ENCODE measurements at places on chromosomes 4 and X.

- no peak for DNase-seq
These were observed 3.5 kb downstream of the FBXL5 start for GRCh38 chr4:15651676-15652075.

GRCh38 chr4:95265814-95266740 is 282.7 kb downstream of the UNC5C start:
- no peak for DNase-seq

DNA sequence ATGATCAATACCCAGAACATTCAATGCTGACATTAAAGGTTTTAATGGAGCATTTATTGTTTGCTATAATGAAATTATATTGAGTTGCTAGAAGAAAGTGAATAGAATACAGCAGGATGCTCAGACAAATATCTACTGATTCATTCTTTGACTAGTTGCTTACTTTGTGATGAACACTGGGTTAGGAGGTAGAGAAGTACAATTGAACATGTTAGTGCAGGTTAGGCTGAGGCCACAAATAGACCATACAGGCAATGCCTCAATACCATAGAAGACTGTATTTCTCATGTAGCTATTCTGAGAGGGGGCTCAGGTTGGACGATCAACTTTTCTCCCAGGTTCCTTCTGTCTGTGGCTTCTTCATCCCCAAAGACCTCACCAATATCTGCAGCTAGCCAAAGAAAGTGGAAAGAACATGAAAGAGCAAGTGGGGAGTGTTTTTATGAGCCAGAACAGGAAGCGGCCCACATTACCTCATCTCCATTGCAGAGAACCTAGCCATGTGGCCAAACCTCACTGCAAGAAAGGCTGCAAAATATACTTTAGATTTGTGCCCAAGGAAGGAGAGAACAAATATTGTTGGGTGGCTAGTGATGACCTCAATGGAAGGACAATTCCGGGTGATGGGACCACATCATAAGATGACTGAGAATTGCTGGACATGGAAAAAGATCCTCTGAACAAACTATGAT is 180.3 kb upstream of the GATB start:
- no peak for DNase-seq

DNA sequence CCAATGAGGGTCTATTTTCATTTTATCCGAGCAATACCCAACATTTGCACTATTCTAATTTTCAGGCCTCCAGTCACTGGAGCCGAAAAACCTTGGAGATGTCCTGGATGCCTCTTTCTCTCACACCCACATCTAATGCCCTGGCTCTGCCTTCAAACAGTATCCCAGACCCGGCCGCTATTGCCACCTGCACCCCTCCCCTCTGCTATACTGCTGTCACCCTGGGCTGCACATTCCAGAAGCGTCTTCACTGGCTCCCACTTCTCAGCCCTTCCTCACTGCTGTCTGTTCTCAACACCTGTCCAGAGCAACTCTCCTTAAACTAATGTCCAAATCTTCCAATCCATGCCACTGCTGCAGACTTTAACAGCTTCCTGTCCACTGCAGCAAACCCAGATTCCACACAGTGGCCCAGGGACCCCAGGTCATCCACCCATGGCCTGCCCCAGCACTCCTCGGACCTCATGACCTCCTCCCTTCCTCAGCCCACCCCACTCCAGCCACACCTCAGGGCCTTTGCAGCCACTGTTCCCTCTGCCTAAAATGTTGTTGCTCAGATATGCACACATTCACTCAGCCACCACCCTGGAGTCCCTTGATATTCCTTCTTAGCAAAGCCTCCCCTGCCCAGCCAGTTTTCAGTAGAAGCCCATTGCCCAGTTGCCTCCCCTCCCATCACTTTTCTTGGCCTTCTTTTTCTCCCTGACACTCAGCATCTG is 30.5 kb upstream of the PPP2R2C start:
- DNase-seq = no peak

DNA sequence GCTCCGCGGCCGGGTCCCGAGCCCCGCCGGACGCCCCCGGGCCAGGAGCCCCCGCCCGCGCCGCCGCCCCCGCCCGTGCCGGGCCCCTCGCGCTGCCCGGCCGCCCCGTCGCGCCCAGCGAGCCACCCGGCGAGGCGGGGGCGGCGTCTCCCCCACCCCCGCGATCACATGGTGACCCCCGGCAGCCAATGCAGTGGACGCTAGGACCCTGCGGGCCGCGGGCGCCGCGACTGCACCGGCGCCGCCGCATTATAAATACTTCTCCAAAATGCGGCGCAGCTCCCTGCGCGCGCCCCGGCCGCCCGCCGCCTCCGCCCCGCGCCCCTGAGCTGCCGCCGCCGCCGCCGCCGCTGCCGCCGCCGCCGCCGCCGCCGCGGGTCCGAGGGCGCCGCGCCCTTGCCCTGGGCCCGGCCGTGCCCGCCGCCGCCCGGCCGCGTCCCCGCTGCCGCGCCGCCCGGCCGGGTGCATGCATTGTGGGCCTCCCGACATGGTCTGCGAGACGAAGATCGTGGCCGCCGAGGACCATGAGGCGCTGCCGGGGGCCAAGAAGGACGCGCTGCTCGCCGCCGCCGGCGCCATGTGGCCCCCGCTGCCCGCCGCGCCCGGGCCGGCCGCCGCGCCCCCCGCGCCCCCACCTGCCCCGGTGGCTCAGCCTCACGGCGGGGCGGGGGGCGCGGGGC is at the start of gene NAT8L:
NAT8L (plus strand) TSS at position 282 of the 680 bp plus-strand sequence; CDS start at position 467, 185 bp downstream.
- DNase-seq = peak; percentile 72

GRCh38 chr4:167893531-167893930 is 198.8 kb upstream of the ANXA10 start:
- DNase-seq = no peak

GRCh38 chrX:7390441-7390840 is 242.5 kb upstream of the PUDP start:
- no peak for DNase-seq

DNA sequence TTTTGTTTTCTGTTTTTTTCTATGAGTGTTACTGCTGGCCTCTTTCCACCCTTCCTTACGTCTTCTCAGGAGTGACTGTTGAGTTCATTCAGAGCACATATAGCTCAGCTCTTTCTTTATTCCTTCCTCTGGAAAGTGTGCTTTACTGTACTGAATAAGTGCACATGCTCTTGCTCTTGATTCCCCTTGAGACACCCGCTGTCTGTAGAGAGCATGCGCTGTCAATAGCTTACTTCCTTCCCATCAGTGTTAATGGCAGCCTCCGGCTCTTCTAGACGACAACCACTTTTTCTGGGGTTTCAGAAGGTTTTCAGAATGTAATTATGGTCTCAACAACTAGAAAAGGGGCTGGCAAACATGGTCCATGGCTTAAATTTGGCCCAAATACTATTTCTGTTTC is 504.9 kb downstream of the C4orf33 start:
- no peak for DNase-seq

- DNase-seq = no peak
These were observed 18.0 kb downstream of the PRSS48 start for GRCh38 chr4:151294833-151295496.

- no peak for DNase-seq
These were observed 269.4 kb upstream of the SMIM31 start for GRCh38 chr4:164484551-164484950.

GRCh38 chr4:37601531-37601930 is 84.6 kb downstream of the RELL1 start:
- no peak for DNase-seq

GRCh38 chr4:175514174-175514573 is 297.9 kb downstream of the GPM6A start:
- no peak for DNase-seq

DNA sequence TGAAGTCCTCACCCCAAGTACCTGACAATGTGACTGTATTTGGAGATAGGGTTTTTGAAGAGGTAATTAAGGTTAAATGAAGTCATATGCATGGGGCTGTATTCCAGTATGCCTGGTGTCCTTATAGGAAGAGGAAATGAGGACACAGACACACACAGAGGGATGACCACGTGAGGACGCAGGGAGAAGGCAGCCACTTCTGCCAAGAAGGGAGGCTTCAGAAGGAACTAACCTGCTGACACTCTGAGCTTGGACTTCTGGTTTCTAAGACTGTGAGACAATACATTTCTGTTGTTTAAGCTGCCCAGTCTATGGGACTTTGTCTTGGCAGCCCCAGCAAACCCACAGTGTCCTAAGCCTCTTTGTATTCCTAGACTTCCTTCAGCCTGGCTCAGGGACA is 3.0 kb upstream of the SLC2A9 start:
- DNase-seq = no peak

DNA sequence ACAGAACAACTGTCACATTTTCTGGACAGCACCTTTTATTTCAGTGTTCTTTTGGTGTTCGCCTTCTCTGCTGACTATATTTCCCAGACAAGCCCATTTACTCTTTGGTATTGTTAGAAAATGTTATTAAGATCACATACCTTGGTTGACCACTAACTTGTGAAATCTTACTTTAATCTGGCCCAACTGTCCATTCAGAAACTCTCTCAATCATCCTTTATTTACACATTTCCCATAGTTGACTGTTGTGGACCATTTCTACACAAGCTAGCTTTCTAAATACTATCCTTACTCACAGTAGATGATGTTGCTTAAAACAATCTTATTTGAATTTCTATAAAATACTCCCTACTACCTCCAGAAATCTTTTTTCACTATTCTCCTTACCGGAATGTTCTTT is 64.7 kb downstream of the QRFPR start:
- DNase-seq = no peak

GRCh38 chr4:74758551-74759145 is 35.7 kb downstream of the BTC start:
- DNase-seq = no peak

GRCh38 chr4:82696117-82696860 is 102.3 kb downstream of the SCD5 start:
- DNase-seq = no peak
